ENCODE measurements at places on chromosomes 4 and X. TPM values are rescaled to one million over a fixed set of nuclear protein-coding genes. Genes with fewer than 3 reads are reported as not detected.

- H3K4me1 ChIP-seq: no peaks in the 10 kb centered on the region
- no peak overlapping the region for H3K27ac ChIP-seq
- no peak overlapping the region for H3K4me3 ChIP-seq
- no peaks in the 10 kb centered on the region for H3K27me3 ChIP-seq
These were observed 53.8 kb upstream of the ABCG2 start for GRCh38 chr4:88212253-88212561.

DNA sequence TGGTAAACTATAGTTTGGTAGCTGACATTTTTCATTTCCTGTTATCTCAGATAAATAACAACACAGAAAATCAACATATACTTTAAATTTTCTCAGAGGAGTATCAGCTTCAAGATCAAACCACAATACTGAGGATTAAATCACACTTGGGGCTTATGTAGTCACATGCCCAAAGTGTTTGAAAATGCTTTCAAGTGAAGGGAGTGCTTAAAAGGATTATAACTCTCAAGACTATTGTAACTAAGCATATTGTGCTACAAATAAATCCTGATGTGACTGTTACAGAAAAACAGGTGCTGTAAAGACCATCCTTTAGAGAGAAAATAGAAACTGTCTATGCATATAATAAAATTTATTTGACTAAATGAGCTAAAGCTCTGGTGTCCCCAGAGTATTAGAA lies 887.6 kb downstream of the ADGRL3 start:
- H3K4me1 ChIP-seq: no peaks in the 10 kb centered on the region
- no peak for DNase-seq
- no peaks in the 10 kb centered on the region for H3K27me3 ChIP-seq
- no peak overlapping the region for H3K4me3 ChIP-seq
- H3K27ac ChIP-seq: no peak overlapping the region

GRCh38 chrX:139890991-139891700 lies 41.7 kb downstream of the ATP11C start:
- no peaks in the 10 kb centered on the region for H3K27me3 ChIP-seq
- H3K27ac ChIP-seq: no peak overlapping the region
- no peak for DNase-seq
- H3K36me3 ChIP-seq: no peaks in the 10 kb centered on the region
- H3K4me3 ChIP-seq: no peak overlapping the region

- no peak overlapping the region for H3K4me3 ChIP-seq
- no peaks in the 10 kb centered on the region for H3K27me3 ChIP-seq
- DNase-seq: no peak
- no peak overlapping the region for H3K27ac ChIP-seq
- H3K36me3 ChIP-seq: no peaks in the 10 kb centered on the region
These were observed 34.5 kb downstream of the MGAT4D start for GRCh38 chr4:140463614-140464013.

DNA sequence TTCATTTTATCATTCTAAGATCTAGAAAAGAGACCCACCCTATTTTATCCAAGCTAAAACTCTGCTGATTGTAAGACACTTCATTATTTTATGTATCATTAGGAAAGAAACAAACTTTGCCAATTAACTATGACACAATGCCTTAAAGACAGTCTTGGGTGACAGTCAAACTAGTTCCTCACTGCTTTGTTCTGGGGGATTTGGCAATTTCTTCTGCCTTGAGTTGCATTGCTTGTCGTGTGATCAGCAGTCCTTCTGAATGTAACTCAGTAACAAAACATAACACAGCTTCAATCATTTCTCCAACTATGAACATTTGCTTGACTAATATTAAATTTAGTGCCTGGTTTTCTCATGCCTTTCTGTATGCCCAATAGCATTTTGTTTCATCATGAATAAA lies 577.9 kb upstream of the DIPK2B start:
- no peak overlapping the region for H3K27ac ChIP-seq
- peaks cover 7% of the 10 kb centered on the region for H3K4me1 ChIP-seq
- no peaks in the 10 kb centered on the region for H3K27me3 ChIP-seq
- no peaks in the 10 kb centered on the region for H3K36me3 ChIP-seq

DNA sequence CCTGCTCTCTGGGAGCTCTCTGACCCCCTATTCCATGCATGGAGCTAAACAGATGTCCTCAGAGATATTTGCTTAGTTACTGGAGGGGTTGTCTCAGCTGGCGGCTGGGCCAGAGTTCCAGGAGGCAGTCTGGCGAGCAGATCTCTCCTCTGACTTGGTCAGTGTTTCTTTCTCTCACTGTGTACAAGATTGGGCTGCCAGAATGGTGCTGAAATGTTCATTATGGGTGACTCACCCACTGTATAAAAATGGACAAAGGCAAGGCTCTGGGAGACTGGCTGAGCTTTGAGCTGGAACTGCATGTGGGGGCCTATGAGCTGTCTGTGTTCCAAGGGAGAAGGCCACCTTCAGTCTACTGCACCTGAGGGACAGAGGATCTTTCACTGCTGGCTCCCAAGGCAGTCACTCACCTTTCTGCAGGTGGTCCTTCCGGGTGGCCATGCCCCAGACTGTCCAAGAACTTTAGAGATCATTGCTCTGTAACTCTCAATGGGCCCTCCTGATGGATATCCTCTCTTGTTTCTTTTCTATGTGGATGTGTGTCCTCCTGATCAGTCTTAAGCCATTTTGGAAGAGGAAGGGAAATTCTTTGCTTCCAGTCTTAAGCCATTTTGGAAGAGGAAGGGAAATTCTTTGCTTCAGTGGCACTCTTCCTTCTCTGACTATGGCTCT lies 88.2 kb downstream of the CFAP299 start:
- no peak for DNase-seq
- no peaks in the 10 kb centered on the region for H3K36me3 ChIP-seq
- no peaks in the 10 kb centered on the region for H3K4me1 ChIP-seq
- H3K4me3 ChIP-seq: no peak overlapping the region

- no peak for DNase-seq
- no peak overlapping the region for H3K27ac ChIP-seq
- H3K4me1 ChIP-seq: peaks cover 39% of the 10 kb centered on the region
These were observed 39.4 kb downstream of the RAPGEF2 start for GRCh38 chr4:159142241-159142640.

DNA sequence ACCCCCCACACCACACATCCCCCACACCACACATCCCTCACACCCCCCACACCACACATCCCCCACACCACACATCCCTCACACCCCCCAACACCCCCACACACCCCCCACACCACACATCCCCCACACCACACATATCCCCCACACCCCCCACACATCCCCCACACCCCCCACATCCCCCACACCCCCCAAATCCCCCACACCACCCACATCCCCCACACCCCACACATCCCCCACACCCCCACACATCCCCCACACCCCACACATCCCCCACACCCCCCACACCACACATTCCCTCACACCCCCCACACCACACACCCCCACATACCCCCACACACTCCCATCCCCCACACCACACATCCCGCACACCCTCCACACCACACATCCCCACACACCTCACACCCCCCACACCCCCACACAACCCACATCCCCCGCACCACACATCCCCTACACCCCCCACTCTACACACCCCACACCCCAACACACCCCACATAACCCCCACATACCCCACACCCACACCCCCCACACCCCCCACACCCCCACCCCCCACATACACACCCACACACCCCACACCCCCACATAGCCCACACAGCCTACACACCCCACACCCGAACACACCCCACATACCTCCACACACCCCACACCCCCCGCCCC lies 172.9 kb downstream of the DCLK2 start:
- H3K36me3 ChIP-seq: peaks cover 14% of the 10 kb centered on the region
- peaks cover 9% of the 10 kb centered on the region for H3K4me1 ChIP-seq
- no peak overlapping the region for H3K27ac ChIP-seq
- no peaks in the 10 kb centered on the region for H3K27me3 ChIP-seq

GRCh38 chr4:76564123-76564915 lies 129.3 kb downstream of the SHROOM3 start:
- H3K27ac ChIP-seq: no peak overlapping the region
- H3K27me3 ChIP-seq: no peaks in the 10 kb centered on the region
- no peak for DNase-seq
- H3K4me3 ChIP-seq: no peak overlapping the region
- no peaks in the 10 kb centered on the region for H3K4me1 ChIP-seq

DNA sequence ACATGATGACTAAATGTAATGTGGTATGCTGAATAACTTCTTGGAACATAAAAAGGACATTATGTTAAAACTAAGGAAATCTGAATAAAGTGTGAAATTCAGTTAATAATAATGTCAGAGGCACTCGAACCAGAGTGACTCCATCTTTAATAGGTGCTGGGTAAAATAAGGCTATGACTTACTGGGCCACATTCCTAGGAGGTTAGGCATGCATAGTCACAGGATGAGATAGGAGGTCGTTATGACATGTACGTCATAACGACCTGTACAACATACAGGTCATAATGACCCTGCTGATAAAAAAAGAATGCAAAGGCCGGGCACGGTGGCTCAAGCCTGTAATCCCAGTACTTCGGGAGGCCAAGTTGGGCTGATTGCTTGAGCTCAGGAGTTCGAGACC lies 28.9 kb upstream of the OPHN1 start:
- H3K36me3 ChIP-seq: no peaks in the 10 kb centered on the region
- H3K4me1 ChIP-seq: peaks cover 4% of the 10 kb centered on the region
- no peak for DNase-seq
- no peaks in the 10 kb centered on the region for H3K27me3 ChIP-seq
- no peak overlapping the region for H3K27ac ChIP-seq

- no peaks in the 10 kb centered on the region for H3K36me3 ChIP-seq
- H3K27ac ChIP-seq: no peak within 1 kb of the TSS
- H3K27me3 ChIP-seq: peaks cover 25% of the 10 kb centered on the region
- H3K4me1 ChIP-seq: peaks cover 14% of the 10 kb centered on the region
- DNase-seq: peak; percentile 63
- H3K4me3 ChIP-seq: peak within 1 kb of the TSS; percentile 45
These were observed at the start of gene GABRB1 for GRCh38 chr4:47031011-47031678. Gene GABRB1 (plus strand): TSS chr4:47031567.

The MAP7D2 gene
- total RNA-seq: 0.35 TPM

The TEX11 gene
- not detected for total RNA-seq
